Stimulated activated naive CD8-positive, alpha-beta T cell treated with anti-CD3 and anti-CD28 coated beads, Interleukin-15, Interleukin-2, amounts not matched to agents 100 U/mL and 50 U/mL, for 24 hours (primary cell): ENCODE measurements at places on chromosomes 7 and 10.

DNA sequence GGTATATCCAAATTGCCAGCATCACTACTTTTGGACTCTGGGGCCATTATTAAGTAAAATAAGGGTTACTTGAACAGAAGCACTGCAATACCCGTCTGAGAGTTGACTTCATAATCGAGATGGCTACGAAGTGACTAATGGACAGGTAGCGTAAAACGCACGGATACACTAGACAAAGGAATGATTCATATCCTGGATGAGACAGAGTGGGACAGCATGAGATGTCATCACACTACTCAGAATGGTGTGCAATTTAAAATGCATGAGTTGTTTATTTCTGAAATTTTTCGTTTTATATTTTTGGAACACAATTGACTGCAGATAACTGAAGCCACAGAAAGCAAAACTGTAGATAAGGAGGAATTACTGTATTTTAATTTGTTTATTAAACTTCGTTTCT is 421.5 kb upstream of the LRGUK start:
- no peak for DNase-seq

GRCh38 chr7:45407730-45408408 is 166.3 kb upstream of the ADCY1 start:
- no peak for DNase-seq

DNA sequence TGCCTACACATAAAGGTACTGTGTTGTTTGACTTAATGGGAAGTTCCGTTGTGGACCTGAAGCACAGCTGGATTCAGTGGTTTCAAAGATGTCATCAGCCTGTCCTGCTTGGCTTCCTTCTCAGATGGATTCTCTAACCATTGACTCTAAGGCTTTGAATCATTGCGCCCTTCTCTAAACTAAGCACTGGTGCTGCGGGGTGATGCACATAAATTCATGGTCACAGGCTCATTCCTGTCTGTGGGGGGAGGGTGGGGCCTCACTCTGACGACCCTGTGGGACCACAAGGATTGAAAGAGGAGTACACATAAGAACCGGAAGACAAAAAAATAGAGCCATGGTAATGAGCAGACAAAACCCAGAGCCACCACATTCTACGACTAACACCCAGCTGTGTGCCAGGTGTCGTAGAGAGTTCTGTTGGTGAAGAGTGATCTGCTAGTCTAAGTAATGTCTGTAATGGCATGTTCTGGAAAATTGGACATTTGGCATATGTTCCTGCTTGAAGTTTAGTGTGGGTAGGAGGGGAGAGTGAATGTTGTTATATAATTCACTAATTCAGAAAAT is 97.3 kb upstream of the YAE1 start:
- no peak for DNase-seq

DNA sequence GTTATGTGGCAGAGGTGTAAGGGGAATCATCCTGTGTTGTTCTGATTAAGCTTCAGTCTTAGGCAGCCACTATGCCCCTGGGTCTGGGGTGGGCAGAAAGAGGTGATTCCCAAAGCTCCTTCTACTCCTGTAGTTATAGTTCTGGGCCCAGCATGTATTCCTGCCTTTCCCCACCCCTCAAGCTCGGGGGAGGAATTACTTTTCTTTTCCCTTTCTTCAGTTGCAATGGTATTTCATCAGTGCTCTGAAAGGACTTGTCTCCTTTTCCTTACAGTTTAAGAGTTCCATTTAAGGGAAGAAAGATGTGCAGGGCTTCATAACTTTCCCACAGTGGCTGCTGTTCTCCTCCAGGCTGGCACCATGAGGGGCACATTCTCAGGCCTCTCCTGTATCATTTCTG is 94.2 kb downstream of the MTPAP start:
- DNase-seq = no peak

DNA sequence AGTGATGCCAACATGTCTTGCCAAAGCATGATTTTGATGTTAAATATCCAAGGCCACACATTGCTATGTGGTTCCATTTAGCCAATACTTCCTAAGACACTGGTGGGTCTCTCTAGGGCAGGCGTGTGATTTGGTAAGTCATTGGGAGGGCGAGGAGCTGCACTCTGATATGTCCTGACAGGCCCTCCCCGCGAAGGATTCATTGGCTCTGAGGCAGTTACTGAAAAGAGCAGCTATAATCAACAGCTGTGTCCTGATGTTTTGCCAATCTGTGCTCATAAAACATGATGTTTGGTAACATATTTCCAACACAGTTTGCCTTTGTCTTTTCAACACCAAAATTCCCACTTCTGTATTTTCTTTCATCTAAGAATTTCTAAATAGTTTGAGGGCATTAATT is 646.7 kb downstream of the PARD3 start:
- DNase-seq = no peak

GRCh38 chr10:87761892-87762291 is 56.1 kb downstream of the ATAD1 start:
- peak; percentile 42 for DNase-seq

DNA sequence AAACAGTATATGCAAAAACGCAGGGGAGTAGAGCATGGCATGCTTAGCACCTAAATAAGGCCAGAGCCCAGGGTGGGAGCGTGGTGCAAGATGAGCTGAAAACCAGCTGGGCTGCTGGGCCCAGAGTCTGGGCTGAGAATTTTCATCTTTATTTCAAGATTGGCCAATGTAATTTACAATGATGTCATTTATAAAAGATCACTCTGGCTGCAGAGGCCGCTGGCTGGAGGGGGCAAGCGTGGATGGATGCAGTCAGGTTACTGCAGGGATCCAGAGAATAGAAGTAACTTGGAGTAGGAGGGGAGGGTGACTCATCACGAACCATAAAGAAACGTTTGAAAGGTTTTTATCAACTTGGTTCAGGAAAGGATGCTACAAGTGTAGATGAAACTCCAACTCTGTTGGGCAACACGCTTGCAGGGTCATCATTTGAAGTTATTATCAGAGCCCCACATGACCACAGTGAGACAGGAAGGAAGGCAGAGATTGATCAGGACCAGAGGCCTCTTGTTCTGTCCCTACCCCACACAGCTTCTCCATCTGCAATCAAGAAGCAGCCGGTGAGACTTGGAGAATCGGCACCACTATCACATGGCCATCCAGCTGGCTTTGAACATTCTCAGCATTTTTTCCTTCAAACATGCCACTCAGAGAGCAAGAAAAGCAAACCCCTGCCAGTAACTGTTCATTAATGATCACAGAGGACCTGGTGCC is 49.2 kb downstream of the ODAD2 start:
- DNase-seq = no peak

DNA sequence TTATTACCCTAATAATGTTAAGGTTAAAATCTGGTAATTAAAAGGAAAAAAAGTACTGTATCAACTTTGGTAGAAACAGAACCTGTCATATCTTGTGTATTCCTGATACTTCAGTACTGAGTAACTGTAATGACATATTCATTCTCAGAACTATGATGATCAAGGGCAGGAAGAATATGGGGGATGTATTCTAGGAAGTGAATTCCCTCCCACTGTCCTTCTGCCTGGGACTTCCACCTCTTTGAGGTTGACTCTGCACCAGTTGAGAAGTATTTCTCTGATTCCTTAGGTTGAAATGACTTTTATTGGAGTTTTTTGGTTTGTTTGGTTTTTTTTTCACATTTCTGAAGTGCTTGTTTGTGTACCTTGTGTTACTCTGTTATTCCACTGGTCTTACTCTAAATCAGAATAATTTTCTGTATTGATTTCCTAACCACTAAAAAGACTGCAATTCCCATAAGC is 36.9 kb downstream of the WASL start:
- DNase-seq = no peak

DNA sequence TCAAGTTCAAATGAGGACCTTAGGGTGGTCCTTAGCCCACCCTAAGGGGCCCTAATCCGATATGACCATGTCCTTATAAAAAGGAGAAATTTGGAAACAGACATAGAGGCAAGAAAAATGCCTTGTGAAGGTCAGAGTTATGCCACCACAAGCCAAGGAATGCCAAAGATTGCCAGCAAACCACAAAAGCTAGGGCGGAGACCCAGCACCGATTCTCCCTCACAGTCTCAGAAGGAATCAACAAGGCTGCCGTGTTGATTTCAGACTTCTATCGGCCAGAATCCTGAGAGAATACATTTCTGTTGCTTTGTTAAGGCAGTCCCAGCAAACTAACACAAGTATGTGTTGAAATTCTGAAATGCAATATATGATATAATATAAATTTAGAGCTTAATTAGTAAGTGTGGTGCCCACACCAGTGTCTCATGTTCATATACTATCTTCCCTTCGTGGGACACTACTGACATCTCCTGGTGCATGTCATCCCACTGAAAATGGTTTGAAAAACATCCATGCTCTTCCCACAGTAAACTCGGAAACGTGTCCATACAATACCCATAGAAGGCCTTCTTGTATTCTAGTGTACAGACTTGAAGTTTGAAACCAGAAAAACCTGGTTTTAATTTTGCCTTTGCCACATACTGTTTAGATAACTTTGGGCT is 349.0 kb downstream of the TNS3 start:
- DNase-seq = no peak

DNA sequence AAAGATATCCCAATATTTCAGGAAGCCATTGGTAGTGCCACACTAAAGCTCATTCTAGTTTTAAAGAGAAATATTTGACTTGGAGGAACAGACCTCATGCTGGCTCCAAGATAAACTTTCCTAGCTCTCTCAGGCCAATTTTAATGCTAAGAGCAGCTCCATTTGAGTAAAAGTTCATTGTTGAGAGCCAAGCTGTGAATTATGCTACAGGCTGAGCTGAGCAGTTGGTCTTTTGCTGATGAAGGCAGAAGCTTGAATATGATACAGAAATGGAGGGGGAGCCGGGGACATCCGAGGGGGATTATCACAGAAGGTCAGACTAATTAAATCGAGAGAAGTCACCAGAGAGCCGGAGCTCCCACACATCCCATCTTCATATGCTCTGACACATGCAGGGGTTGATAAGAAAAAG is 175.7 kb upstream of the AUTS2 start:
- no peak for DNase-seq

- no peak for DNase-seq
These were observed 19.4 kb upstream of the TMEM72 start for GRCh38 chr10:44891721-44892120.

DNA sequence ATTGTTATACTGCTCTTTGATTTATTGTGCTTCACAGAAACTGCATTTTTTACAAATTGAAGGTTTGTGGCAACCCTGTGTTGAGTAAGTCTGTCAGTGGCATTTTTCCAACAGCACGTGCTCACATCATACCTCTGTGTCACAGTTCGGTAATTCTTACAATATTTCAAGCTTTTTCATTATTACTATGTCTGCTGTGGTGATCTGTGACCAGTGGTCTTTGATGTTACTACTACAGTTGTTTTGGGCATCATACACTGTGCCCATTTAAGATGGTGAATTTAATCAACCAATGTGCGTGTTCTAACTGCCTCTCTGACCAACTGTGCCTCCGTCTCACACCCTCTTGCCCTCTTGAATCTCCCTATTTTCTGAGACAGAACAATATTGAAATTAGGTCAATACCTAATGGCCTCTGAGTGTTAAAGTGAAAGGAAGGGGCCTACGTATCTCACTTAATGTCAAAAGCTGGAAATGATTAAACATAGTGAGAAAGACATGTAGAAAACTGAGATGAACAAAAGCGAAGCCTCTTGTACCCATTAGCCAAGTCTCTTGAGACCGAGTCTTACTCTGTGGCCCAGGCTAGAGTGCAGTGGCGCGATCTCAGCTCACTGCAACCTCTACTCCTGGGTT is 20.2 kb upstream of the ASL start:
- DNase-seq = no peak

DNA sequence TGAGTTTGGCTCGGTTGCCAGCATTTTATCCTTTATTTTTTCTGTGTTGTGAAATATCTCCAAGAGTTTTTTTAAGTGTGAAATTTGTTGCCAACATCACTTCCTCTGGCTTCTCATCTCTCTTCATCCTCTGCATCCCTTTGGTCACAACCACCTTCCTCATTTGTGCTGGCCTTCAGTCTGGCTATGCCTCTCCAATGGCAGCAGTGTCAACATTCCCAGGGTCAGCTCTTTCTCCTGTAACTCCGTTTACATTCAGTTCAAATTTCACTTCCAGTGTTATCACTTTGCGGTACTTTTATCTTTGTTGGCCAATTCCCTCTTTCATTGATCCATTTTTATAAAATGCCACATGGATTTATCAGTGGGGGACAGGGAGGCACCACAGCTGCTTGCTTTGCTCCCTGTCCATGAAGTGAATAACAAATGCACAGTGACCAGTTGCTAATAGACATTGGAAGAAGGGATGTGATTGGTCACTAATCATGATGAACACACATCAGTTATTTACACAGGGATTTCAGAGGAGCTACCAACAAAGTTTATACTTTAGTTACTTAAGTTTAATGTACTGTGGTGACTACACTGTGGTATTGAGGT is 311.4 kb upstream of the LRGUK start:
- DNase-seq = no peak

DNA sequence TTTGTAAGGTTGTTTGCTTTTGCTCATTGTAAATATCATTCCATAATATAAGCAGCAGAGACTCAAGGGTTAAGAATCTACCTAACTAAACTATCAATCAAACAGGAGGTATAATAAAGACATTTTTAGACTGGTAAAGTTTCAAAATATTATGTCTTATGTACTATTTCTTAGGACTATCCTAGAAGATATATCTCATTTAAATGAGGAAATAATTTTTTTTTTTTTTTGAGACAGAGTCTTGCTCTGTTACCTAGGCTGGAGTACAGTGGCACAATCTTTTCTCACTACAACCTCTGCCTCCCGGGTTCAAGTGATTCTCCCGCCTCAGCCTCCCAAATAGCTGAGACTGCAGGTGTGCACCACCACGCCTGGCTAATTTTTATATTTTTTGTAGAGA is 80.9 kb upstream of the PARD3 start:
- no peak for DNase-seq

GRCh38 chr10:78200686-78201085 is 167.0 kb downstream of the RPS24 start:
- DNase-seq = no peak

DNA sequence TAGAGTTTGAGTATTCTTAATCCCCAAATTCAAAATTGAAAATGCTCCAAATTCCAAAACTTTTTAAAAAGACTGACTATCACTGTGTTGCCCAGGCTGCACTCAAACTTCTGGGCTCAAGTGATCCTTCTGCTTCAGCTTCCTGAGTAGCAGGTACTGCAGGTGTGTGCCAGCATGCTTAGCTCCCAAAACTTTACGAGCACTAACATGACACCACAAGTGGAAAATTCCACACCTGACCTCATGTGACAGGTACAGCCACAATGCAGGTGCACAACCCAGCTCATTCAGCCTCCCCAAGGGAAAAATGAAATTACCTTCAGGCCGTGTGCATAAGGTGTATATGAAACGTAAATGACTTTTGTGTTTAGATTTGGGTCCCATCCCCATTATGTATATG is 16.5 kb downstream of the CDC123 start:
- no peak for DNase-seq
